Stimulated activated CD8-positive, alpha-beta memory T cell treated with anti-CD3 and anti-CD28 coated beads, Interleukin-4, amount 100 ng/mL, for 24 hours (primary cell): ENCODE measurements at places on chromosomes 1 and 21.

DNA sequence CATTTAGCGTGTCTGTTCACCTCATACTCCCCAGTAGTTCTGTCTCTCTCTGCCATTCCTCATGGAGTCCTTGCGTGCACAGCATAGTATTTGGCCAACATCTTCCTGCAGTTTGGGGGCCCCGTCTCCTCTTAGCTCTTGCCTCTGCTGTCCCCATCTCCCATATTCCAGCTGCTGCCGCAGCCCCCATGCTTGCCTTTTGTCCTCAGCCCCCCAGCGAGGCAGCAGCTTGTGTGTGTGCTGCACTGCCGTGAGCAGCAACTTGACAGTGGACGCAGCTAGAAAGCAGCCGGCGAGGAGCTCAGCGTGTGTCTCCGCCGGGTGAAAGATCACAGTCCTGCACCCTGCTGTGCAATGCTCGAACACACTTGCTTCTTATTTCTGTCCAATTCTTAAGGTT is 164.2 kb upstream of the COL6A1 start:
- DNase-seq: no peak

GRCh38 chr21:33117101-33117888 is 47.4 kb downstream of the OLIG1 start:
- DNase-seq: no peak

DNA sequence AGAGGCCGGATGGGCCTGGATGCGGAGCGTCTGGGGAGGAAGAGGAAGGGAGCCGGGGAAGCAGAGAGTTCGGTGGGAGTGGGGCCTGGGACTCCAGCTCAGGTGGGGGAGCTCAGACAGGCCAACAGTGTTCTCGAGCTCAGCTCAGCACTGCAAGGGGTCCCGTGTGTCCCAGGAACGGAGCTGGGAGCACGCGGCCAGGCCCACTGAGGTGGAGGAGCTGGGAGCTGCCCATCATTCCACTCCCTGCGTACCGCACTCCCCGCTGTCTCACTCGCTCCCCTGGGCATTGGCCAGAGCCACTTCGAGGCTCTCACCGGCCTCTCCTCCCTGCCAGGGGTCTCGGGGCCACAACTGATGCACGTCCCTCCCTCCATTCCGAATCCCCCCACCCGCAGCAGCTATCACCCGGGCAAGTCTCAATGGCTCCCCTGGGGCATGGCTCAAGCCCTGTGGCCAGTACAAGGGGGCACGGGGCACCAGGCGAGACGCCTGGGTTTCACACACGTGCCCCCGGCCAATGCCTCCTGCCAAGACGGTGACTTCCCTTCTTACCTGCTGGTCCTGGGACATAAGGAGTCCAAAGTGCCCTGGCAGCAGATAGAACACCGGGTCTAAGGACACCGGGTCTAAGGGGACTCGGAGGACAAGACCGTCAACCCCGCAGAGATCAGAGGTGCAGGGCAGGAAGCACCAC is 30.3 kb upstream of the COL6A2 start:
- no peak for DNase-seq

- no peak for DNase-seq
These were observed 18.3 kb downstream of the DEGS1 start for GRCh38 chr1:224201383-224201782.

DNA sequence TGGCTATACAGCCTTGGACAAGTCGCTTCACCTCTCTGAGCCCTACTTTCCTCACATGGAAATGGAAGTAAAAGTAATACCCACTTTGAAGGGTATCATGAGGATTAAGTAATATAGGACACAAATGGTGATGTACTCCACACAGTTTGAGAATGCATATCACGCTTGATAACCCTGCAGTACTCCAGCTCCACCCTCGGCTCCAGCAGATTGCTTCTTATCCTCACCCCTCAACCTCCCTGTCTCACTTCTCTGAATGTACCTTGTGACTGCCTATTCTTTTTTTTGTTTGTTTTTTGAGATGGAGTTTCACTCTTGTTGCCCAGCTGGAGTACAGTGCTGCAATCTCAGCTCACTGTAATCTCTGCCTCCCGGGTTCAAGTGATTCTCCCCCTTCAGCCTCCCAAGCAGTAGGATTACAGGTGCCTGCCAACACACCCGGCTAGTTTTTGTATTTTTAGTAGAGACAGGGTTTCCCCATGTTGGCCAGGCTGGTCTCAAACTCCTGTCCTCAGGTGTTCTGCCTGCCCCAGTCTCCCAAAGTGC is 55.5 kb downstream of the LDLRAD2 start:
- no peak for DNase-seq

GRCh38 chr1:201309416-201309815 is 26.1 kb downstream of the PKP1 start:
- no peak for DNase-seq

DNA sequence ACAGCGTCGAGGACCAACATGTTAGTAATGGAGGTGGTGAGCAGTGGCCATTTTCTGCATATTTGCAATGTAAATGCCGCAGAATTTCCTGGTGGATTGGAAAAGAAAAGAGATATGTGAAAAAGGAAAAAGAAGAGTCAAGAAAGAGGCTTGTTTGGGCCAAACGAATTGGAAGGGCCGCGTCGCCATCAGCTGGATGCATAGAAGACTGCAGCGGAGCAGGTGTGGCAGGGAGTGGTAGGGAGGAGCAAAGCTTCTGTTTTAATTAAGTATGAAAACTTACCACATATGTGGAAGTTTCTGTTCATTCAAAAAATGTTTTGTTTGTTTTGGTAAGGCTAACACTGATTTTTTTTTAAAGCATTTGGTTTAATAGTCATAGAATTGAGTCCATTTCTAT is 690.7 kb downstream of the NCAM2 start:
- no peak for DNase-seq

DNA sequence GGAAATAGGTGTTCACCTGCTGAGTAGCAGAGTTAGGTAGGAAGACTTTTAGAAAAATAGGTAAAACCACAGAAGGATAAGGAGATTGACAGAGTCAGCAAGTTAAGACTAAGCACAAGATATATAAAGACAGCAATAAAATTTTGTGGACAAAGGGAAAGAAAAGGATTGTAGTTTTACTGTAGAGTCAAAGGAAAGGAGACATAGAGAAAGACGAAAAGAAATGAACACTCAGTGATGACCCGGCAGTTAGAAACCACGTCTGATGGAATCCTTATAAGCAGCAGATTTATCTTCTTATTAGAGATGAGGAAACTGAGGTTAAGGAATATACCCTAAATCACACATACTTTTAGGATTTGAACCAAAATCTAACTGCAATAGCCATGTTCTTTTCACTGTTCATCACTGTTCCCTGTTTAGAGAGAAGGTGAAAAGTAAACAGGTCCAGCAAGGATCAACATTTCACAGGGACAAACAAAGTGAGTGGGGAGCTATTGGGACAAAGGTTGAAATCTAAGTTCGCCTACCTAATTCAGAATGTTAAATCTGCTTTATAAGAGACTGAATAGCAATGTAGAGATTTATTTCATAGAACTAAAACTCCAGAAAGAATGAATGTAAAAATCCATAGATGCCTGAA is 6.8 kb downstream of the FRRS1 start:
- no peak for DNase-seq

GRCh38 chr1:115719285-115719684 is 49.2 kb downstream of the CASQ2 start:
- no peak for DNase-seq

DNA sequence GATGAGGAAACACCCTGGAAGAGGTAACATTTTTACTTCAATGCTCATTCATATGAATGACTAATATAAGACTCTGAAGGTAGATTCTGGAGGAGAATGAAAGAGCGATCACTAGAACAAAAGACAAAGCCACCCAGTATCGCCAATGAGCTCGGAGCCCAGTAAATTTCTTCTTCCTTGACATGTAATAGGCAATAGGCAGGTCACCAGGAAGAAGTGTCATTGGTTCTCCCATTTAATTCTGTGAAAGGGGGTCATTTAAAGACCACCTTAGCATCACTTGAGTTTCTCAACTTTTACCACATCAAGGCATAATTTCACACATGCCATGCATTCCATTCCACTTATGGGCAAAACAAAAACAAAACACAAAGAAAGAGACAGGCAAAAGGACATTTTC is 7.9 kb downstream of the TNFSF18 start:
- DNase-seq: no peak

- DNase-seq: no peak
These were observed 458.7 kb downstream of the MATN1 start for GRCh38 chr1:30264672-30265025.

DNA sequence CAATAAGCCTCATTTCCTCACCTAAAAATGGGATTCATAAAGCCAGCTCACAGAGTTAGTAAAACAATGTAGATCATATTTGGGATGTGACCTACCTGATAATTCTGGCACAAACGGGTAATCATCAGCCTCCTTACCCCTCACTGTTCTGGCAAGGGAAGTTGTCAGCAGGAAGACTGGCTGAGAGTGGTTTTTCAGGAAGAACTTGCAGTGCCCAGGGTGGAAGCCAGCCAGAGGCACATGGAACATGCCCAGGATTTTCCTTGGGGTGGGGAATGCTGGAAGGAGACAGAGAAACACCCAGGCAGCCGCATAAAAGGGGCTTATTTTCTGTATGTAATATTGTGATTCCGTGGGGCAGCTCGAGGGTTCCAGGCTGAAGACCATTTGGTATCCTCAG is 7.7 kb upstream of the SLC5A9 start:
- no peak for DNase-seq

DNA sequence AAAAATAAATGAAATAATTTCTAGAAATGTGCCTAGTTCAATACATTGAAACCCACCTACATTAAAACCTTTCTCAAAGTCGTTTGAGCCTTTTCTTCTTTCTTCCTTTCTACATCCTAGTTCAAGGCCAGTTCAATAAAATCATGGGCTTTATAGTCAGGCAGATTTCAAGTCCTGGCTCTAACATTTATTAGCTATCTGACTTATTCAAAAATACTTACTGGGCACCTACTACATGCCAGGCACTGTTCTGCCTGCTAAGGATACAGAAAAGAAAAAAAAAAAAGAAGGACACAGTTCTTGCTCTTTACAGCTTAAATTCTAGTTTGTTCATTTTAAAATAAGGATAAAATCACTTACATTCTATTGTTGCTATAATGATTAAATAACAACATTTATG is 134.2 kb upstream of the FGGY start:
- no peak for DNase-seq
